ENCODE measurements at places on chromosomes 11 and 22.

DNA sequence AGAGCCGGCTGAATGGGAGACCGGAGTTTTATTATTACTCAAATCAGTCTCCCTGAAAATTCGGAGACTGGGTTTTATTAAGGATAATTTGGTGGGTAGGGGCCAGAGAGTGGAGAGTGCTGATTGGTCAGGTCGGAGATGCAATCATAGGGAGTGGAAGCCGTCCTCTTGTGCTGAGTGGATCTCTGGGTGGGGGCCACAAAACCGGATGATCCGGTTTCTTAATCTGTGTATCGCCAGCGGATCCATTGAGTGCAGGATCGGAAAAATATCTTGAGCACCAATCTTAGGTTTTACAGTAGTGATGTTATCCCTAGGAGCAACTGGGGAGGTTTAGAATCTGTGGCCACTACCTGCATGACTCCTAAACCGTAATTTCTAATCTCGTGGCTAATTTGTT is 886 bp upstream of the NIPSNAP1 start:
- DNase-seq: no peak

GRCh38 chr11:46112961-46113607 is 8.2 kb downstream of the PHF21A start:
- no peak for DNase-seq

DNA sequence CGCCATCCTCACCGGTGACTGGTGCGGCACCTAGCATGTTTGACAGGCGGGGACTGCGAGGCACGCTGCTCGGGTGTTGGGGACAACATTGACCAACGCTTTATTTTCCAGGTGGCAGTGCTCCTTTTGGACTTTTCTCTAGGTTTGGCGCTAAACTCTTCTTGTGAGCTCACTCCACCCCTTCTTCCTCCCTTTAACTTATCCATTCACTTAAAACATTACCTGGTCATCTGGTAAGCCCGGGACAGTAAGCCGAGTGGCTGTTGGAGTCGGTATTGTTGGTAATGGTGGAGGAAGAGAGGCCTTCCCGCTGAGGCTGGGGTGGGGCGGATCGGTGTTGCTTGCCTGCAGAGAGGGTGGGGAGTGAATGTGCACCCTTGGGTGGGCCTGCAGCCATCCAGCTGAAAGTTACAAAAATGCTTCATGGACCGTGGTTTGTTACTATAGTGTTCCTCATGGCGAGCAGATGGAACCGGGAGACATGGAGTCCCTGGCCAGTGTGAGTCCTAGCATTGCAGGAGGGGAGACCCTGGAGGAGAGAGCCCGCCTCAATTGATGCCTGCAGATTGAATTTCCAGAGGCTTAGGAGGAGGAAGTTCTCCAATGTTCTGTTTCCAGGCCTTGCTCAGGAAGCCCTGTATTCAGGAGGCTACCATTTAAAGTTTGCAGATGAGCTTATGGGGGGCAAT is 1.1 kb downstream of the NEAT1 start:
- DNase-seq: no peak

DNA sequence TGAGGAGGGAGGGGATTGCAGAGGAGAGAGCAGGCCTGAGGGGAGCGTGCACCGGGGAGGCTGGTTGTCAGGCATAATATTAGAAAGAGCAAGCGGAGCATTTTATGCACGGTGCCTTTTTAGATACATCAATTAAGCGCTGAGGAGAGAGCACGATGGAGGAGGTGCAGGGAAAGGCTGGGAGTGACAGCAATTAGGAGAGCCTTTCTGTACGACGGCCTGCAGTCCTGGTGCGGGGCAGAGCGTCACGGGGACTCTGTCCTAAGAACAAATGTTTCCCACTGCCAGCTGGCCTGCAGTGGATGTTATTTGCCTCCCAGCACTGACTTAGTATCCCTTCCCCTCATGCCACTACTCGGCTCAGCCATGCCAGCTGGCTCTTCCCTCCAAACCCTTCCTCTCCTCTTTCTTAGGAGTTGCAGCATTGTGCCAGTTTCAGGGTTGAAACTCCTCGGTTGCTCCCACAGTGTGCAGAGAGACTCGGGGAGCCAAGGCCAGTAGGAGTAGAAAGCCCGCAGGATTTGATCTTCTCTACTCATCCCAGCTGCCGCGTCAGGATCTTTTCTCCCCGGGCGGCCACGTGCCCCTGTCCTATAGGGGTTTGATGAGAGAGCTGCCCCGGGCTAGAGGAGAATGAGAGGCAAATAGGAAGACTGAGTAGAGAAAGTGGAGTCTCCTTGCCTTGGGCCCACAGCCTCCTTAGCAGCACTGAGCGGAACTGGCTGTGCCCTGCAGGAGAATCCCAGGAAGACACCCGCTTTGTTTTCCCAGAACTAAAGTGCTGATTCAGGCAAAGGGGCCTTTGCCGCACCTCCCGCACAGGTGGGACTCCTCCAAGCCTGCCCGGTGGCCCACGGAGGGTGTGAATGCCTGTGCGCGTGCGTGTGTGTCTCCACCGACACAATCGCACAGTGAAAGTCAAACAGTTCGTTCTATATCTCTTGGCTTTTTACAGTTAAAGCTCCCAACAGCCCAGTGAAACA is 875.3 kb downstream of the NTM start:
- no peak for DNase-seq

- peak; percentile 18 for DNase-seq
Observed at GRCh38 chr11:64181506-64182411, 4.2 kb upstream of the STIP1 start.

- DNase-seq: no peak
Observed at GRCh38 chr11:122836916-122837315, 1.4 kb upstream of the CRTAM start.

- no peak for DNase-seq
Observed at GRCh38 chr22:39317775-39318506, 1.5 kb downstream of the RPL3 start.

- no peak for DNase-seq
Observed at GRCh38 chr22:44179196-44179988, 1.3 kb upstream of the PARVG start.

- no peak for DNase-seq
Observed at GRCh38 chr11:119210050-119210449, 3.9 kb downstream of the CBL start.

GRCh38 chr22:20647586-20648305 is 126.2 kb upstream of the SERPIND1 start:
- no peak for DNase-seq

DNA sequence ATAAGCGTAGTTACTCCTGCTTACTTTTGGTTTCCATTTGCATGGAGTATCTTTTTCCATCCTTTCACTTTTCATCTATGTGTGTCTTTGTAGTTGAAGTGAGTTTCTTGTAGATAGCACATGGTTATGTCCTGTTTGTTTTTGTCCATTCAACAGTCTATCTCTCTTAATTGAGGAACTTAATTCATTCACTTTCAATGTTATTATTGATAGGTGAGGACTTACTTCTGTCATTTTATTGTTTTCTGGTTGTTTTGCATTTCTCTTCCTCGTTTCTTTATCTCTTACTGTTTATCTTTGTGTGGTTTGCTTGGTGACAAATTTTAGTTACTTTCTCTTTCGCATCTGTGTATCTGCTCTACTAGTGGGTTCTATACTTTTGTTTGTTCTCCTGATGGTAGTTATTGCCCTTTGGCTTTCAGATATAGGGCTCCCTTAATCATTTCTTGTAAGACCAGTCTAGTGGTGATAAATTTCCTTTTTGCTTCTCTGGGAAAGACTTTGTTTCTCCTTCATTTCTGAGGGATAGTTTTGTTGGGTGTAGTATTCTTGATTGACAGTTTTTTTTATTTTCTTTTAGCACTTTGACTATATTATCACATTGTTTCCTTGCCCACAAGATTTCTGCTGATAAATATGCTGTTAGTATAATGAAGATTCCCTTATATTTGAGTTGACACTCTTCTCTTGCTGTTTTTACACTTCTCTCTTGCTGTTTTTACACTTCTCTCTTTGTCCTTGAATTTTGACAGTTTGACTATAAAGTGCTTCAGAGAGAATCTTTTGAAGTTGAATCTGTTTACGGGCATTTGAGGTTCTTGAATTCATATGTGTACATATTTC is 9.0 kb upstream of the RAG1 start:
- no peak for DNase-seq

DNA sequence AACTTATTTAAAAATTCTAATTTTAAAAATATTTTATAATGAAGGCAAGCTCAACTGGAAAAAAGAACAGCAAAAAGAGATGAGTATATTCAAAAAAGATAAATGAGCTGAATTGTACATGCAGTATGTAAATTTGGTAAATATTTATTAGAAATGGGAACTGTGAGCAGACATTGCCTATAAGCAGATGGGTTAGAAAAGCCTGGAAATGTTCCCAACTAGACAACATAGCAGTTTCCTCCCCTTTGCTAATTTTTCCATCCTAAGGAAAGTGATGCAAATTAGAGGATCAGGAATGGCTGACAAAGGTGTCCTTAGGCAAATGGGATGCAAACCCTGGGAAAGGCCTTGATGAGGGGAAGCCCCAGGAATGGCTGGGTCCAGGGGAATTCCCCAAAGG is 37.2 kb downstream of the TP53I11 start:
- no peak for DNase-seq

- DNase-seq: no peak
Observed at GRCh38 chr11:78419327-78419726, 1.7 kb upstream of the GAB2 start.

- DNase-seq: no peak
Observed at GRCh38 chr11:34823639-34824038, 92.5 kb downstream of the APIP start.

DNA sequence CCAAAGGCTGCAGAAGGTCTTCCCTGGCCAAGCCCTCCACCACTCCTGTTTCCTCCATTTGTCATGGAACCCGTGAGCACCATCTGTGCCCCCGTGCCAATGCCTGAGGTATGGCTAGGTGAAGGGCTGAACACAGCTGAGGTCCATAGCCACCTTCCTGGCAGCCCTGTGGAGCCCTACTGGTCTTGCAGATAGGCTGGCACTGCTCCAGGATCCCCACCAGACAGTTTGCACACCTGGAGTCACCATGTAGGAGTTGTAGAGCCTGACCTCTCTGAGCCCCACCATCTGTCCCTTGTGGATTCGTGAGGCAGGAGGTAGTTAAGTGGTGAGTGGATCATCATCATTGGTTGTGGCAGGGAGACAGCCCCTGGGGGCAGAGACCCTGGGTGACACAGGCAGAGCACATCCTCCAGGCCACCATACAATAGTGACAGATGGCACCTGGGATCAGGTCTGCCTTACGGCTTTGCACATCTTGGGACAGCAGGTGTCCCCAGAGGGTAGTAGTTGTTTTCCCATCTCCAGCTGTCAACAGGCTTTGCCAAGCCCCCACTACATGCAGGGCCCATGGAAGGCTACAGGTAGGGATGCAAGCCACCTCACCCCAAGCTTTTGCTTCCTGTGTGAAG is 52.5 kb upstream of the SUSD2 start:
- no peak for DNase-seq

DNA sequence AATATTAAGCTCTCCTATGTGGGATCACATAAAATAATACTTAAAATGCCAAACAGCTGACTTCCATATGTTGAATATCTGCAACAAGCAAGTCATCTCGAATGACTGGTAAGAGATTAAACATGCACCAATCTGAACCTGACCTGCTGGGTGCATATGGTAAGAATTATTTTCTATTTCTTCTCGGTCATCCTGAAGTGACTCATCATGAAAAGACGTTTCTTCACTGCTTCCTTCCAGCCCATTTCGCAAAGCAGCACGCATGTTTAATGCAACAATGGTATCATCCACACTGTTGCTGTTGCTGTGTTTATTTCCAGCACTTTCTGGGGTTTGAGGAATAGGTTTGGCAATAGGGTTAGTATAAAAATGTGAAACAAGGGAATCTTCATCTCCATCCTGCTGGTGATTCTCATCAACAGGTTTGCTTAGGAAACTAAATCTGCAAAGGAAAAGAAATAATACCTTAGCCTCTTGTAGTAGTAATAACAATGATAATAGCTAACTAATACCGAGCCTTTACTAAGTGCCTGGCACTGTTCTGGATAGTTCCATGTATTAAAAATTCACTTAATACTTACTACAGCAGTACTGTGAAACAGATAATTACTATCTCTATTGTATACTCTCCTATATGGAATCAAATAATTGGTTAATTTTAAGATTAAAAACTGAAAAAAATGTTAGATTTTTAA is 52.0 kb upstream of the CHRNA10 start:
- no peak for DNase-seq

- no peak for DNase-seq
Observed at GRCh38 chr11:134082990-134083389, 14.1 kb downstream of the JAM3 start.

- DNase-seq: peak; percentile 34
Observed at GRCh38 chr11:120334894-120335462, 1.2 kb upstream of the ARHGEF12 start.

DNA sequence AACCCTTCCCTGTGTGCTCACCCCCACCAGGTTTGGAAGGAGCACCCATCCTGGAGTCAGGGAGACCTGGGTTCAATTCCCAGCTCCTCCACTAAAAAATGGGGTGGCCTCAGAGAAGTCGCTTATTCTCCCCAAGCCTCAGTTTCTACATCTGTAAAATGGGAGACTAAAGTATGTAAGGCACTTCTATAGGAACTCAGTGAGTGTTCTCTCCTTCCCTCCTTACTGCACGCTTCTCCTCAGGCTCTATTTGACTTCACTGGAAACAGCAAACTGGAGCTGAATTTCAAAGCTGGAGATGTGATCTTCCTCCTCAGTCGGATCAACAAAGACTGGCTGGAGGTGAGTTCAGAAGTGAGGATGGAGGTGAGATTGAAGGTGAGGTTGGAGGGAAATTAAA is 11.3 kb downstream of the NCF4 start:
- DNase-seq: no peak

DNA sequence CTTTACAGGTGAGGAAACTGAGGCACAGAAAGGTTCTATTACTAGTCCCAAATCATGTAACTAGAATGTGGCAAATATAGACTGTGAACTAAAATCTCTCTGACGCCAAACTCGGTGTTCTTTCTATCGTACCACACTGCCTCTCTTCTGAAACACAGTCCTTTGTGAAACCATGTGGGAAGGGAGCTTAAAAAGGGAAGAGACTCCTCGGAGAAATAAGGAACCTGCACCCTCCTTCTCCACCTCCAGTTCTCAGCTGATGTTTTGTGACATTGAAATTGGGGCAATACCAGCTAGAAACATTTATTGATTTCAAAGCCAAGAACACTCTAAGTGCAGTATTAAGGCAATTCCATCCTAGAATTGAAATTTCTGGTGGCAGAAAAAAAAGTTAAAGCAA is 76.4 kb upstream of the DRD2 start:
- DNase-seq: no peak

DNA sequence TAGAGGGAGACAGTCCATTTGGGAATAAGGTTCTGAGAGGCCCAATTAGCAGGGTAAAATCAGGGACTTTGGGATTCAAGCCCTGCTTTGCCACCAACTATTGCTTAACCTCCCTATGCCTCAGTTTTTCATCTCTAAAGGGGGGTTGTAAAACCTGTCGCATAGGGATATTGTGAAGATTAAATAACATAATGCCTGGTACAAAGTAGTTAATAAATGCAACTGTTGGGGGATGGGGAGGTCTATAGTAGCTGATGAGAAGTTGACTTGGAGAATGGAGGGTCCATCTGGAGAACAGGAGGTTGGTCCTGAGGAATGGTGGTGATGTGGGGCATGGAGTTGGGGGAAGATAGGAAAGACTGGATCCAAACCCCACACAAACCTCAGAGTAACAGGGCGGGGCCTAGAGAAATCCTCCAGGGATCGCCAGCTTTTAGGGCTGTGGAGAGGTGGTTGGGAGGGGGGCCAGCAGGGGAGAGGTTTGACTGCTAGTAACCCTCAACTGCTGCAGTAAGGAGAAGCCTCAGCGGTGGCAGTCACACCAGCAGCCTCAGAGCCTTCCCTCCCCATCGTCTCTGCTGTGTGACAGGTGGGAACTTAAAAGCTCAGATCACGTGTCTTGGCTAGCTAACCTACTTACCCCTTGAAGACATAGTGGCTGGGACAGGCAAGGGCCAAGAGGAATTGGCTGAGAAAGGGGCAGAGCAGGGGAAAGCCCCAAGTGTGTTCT is 1.1 kb upstream of the ABCG4 start:
- no peak for DNase-seq
